ENCODE measurements at places on chromosomes 1 and 21.

DNA sequence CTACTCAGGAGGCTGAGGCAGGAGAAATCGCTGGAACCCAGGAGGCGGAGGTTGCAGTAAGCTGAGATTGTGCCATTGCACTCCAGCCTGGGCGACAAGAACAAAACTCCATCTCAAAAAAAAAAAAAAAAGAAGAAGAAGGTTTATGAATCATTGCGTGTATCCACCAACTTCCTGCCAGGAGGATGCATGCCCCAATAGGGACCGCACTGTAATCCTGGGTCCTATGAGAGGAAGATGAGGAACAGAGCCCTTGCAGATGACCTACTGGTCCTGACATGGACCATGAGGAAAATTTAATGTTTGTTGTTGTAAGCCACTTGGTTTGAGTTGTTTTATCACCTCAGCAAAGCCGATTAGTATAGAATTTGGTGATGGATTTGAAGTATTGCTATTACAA is 56.7 kb downstream of the PTGS2 start:
- peaks cover 29% of the 10 kb centered on the region for H3K4me1 ChIP-seq
- no peak overlapping the region for H3K4me3 ChIP-seq
- H3K27ac ChIP-seq, result no peak overlapping the region
- H3K27me3 ChIP-seq, result no peaks in the 10 kb centered on the region
- H3K36me3 ChIP-seq, result no peaks in the 10 kb centered on the region

DNA sequence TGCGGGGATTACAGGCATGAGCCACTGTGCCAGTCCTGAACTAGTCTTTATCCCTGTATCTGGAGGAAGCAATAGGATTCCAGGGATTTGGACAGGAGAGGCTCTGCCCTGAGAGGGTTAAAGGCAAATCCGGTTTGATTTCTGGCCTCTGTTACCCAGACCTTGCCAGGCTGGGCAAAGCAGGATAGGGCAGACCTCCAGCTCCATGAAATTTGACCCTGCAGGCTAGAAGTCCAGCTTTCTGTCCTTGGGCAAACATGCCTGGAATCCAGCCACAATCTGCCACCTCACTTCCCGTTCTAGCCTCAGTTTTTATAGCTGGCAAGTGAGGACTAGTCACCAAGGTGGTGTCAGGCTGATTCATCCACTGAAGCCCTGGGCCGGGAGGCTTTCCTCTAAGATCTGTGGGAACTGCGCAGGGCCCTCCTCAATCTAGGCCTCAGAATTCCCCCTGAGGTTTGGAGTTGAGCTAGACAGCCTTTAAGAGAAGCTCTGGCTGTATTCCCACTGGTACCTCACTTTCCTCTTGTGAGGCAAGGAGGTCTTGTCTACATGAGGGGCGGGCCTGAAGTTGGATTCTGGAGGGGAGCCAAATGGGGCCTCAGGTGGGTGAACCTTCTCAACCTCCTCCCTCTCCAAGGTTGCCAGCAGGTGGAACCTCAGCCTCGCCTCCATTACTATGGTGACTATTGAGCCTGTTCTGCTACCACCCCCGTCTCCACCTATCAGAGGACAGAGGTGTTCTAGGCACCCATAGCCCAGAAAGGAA is 7.0 kb upstream of the P3R3URF start:
- no peaks in the 10 kb centered on the region for H3K36me3 ChIP-seq
- peak overlapping the region; percentile 58 for H3K27ac ChIP-seq
- H3K27me3 ChIP-seq, result no peaks in the 10 kb centered on the region
- DNase-seq, result no peak
- H3K4me3 ChIP-seq, result no peak overlapping the region
- H3K4me1 ChIP-seq, result peaks cover 23% of the 10 kb centered on the region

- no peak for DNase-seq
- no peaks in the 10 kb centered on the region for H3K36me3 ChIP-seq
- peaks cover 5% of the 10 kb centered on the region for H3K27me3 ChIP-seq
- peaks cover 5% of the 10 kb centered on the region for H3K4me1 ChIP-seq
Observed at GRCh38 chr1:244800821-244801220, 34.6 kb upstream of the COX20 start.

GRCh38 chr1:193070386-193070753 is 11.0 kb downstream of the RO60 start:
- DNase-seq, result peak; percentile 31
- peaks cover 79% of the 10 kb centered on the region for H3K4me1 ChIP-seq
- H3K4me3 ChIP-seq, result peak overlapping the region; percentile 86
- no peaks in the 10 kb centered on the region for H3K36me3 ChIP-seq
- peak overlapping the region; percentile 92 for H3K27ac ChIP-seq
- H3K27me3 ChIP-seq, result no peaks in the 10 kb centered on the region

DNA sequence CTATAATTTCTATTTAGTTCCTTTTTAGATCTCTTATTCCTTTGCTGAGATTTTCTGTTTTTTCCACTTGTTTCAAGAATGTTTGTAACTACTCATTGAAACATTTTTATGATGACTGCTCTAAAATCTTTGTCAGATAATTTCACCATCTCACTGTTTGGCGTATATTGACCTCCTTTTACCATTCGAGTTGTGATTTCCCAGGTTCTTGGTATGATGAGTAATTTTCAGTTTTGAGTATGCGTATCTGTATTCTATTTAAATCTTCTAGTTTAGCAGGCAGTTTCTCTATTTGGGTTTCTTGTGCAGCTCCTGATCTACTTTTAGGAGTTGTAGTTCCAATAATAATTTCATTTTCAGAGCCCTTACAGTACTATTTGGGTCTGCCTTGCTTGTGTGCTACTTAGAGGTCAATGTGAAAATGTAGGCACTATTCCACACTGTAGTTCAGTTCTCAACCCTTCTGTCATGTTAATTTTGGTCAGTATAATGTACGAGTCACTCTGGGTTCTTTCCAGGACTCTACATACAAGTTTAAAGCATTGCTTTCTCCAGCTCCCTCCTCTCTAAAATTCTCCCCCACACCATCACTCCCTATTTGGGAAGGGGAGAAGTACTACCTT is 115.5 kb downstream of the ACBD6 start:
- peaks cover 21% of the 10 kb centered on the region for H3K4me1 ChIP-seq
- no peak overlapping the region for H3K27ac ChIP-seq
- H3K36me3 ChIP-seq, result peaks cover 56% of the 10 kb centered on the region
- no peak overlapping the region for H3K4me3 ChIP-seq
- no peak for DNase-seq

Measured in immature natural killer cell (primary cell).